ENCODE measurements at places on chromosomes 7 and 10. TPM values are rescaled to one million over a fixed set of nuclear protein-coding genes. Genes with fewer than 3 reads are reported as not detected.

SLC16A9 gene
- total RNA-seq = 0.48 TPM

NCF1 gene
- total RNA-seq = 1.5 TPM

ATG9B gene
- total RNA-seq = 8.6 TPM

GRCh38 chr7:56229631-56230030 is 113.4 kb upstream of the NUPR2 start:
- no peak for DNase-seq

DNA sequence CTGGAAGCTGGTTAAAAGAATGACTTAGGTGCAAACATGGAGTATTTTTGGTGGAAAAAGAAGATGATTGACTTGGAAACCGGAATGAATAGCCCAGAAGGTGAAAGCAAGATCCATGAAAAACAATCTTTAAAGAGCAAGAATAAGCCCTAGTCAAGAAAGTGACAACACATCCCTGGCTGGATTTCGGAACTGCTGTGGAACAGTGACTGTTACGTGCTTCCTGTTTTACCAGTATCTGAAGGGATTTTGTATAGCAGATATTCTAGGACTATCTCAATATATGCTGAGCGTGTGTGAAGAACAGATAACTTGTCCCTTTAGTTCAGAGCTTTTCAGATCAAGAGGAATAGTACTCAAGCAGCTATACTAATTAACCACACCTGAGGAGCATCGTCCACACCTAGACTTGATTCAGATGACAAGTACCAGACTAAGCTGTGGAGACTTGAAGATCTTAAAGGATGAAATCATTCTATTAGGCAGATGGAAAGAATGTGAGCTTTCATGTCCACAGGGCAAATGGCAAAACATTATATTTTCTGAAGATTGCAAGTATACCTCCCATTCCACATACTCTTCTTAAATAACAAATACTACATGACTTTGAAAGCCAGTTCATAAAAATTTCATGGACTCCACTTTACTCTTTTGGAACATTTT is 11.5 kb upstream of the TES start:
- DNase-seq = no peak
